ENCODE measurements at places on chromosomes 4 and X.
A peak's percentile ranks its signal among the peaks of the same experiment; 100 is the strongest.

DNA sequence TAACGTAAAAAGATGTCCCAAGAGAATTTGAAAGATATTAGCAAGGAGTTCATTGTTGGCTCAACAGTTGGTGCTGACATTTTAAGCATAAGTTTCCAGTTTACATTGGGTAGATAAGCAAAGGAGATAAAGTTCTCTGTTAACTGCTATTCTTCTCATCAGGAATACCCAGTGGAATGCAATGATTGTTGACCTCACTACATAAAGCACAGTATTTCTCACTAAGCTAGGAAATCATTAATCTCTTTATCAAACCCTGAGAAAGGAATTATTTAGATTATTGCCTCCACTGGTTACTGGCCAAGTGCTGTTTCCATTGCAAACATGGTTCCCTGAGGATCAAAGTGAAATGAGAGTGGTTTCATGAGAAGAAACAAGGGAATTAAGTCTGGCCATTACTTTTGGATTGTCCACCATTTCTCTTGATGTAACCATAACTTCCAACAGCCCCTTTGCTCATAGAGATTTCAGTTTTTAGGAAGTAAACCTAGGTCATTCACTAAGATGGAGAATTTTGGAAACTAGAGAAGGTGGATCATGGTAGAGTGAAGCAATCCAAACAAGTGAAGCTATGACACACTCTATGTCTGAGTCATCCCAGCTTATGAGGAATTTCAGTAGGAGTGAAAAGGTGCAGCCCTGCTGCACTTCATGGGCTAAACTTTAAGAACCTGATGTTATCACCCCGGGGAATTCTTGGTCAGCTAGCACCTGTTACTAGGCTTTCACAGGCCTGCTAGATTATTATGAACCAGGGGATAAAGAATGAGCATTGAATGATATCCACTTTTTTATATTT, 163.4 kb downstream of the AREG start:
- no peak for DNase-seq

GRCh38 chr4:26861434-26862186, 969 bp downstream of the STIM2 start:
- peak; percentile 51 for DNase-seq

DNA sequence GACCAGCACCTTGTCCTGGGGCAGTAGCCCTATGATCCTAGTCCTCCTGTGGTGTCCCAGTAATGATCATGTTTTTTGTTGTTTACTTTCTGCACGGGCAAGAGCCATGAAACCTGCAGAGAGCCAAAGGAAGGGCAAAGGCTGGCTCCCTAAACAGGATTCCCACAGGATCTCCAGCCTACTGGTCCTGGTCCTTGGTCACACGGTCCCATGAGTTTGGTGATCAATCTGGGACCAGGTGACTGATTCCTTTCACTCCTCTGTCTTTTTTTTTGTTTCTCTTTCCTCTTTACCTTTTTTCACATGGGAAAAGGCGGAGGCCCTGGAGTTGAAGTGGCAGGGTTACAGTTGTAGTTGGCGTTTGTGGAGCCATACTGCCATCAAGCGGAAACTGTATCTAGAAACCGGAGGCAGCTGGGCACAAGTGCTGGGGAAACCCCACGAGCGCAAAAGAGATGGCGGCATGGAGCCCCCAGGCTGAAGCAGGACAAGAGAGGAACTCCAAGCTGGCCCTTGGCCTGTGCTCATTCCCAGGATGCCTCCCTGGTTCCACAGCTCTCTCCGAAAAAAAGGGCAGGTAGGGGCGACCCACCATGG, 34.6 kb downstream of the NBDY start:
- no peak for DNase-seq

GRCh38 chr4:74000301-74000700, 1.8 kb upstream of the CXCL5 start:
- no peak for DNase-seq

- DNase-seq, result peak; percentile 84
These were observed 25.5 kb downstream of the UTP14A start for GRCh38 chrX:129931411-129932015.

All from foreskin melanocyte (primary cell).